ENCODE measurements at places on chromosomes 13 and 19. TPM values are rescaled to one million over a fixed set of nuclear protein-coding genes. Genes with fewer than 3 reads are reported as not detected.

NPAS1 gene
- not detected for total RNA-seq

GRCh38 chr19:12611361-12611699 is 610 bp downstream of the ZNF791 start:
- H3K36me3 ChIP-seq = peaks cover 55% of the 10 kb centered on the region
- ATAC-seq = peak; percentile 81
- H3K4me1 ChIP-seq = peaks cover 62% of the 10 kb centered on the region
- peak overlapping the region; percentile 96 for H3K27ac ChIP-seq

DNA sequence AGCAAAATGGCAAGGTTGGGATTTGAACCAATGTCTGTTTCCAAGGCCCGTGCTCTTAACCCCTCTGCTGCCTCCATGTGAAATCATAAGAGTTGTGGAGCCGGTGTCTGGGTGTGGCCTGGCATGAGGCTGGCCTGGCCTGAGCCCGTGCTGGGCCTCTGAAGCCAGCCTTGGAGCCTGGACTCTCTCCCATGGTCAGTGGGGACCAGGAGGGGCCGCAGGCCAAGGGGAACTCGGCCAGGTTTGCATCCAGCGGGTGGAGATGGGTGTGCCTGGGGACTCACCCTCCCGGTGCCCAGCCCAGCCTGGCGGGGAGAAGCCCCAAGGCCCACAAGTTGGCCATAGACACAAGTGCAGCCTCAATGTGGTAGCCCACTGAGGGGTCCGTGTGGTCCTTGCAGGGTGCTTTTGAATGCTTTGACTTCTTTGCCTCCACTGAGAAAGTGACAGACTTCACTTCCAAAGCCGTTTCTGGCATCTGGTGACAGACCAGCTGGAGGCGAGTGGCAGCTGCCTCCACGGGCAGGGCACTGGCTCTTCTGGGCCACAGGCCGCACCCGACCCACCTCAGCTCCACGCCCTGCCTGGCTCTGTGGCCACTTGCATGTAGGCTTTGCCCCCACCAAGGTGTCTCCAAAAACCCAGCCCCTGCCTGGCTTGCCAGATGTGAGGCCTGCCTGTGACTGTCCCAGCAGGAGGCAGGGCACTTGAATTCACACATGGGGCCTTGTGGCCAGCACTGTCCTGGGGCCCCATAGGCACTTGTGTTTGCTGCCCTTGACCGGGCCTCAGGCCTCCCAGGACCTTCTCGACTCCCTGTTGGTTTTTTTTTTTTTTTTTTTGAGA is 26.2 kb upstream of the NCCRP1 start:
- no peaks in the 10 kb centered on the region for H3K27me3 ChIP-seq
- H3K36me3 ChIP-seq = no peaks in the 10 kb centered on the region
- peaks cover 12% of the 10 kb centered on the region for H3K4me1 ChIP-seq
- ATAC-seq = no peak
- no peak overlapping the region for H3K4me3 ChIP-seq

GRCh38 chr13:77786695-77787287 is 89.3 kb downstream of the SLAIN1 start:
- H3K4me3 ChIP-seq = no peak overlapping the region
- no peaks in the 10 kb centered on the region for H3K27me3 ChIP-seq
- H3K36me3 ChIP-seq = no peaks in the 10 kb centered on the region

- H3K4me1 ChIP-seq = no peaks in the 10 kb centered on the region
- H3K4me3 ChIP-seq = no peak overlapping the region
- H3K27me3 ChIP-seq = peaks cover 24% of the 10 kb centered on the region
- no peak overlapping the region for H3K27ac ChIP-seq
Observed at GRCh38 chr19:30634131-30634830, 262.1 kb downstream of the ZNF536 start.

DCUN1D2 gene
- total RNA-seq = 14.7 TPM

TMEM272 gene
- not detected for total RNA-seq

DNA sequence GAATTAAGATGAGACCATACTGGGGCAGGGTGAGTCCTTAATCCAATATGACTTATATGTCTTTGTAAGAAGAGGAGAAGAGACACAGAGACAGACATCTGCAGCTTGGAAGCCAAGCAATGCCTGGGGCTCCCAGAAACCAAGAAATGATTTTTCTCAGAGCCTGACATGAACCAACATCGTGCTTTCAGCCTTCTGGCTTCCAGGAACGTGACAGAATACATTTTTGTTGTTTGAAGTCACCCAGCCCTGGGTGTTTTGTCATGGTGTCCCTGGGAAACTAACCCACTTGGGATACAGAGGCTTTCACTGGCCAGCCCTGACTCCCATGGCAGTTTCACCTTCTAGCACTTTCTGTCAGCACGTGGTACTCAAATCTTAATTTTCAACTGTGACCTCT is 95.3 kb upstream of the SLC10A2 start:
- H3K36me3 ChIP-seq = no peaks in the 10 kb centered on the region
- no peaks in the 10 kb centered on the region for H3K4me1 ChIP-seq
- no peak for ATAC-seq
- no peak overlapping the region for H3K27ac ChIP-seq
- H3K4me3 ChIP-seq = no peak overlapping the region

PCDH20 gene
- 26.9 TPM for total RNA-seq

SIGLEC5 gene
- total RNA-seq = 0.67 TPM

DNA sequence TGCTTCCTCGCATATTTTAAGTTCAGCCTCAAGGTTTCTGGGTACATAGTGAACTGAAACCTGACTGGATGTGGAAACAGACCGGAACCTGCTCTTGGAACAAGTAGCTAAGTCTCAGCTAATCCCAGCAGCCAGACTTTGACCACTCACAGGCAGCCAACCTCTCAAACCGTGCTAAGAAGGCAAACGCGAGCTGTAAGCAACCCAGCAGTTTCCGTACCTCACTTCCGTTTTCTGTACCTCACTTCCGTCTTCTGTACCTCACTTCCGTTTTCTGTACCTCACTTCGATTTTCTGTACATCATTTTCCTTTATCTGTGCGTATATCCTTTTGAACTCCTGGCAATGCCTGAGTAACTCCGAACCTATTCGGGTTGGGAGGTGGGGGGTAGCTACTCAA is 96.8 kb downstream of the SUCLA2 start:
- no peak for ATAC-seq
- H3K4me1 ChIP-seq = no peaks in the 10 kb centered on the region
- H3K27ac ChIP-seq = no peak overlapping the region
- no peak overlapping the region for H3K4me3 ChIP-seq
- H3K27me3 ChIP-seq = no peaks in the 10 kb centered on the region
- no peaks in the 10 kb centered on the region for H3K36me3 ChIP-seq

DNA sequence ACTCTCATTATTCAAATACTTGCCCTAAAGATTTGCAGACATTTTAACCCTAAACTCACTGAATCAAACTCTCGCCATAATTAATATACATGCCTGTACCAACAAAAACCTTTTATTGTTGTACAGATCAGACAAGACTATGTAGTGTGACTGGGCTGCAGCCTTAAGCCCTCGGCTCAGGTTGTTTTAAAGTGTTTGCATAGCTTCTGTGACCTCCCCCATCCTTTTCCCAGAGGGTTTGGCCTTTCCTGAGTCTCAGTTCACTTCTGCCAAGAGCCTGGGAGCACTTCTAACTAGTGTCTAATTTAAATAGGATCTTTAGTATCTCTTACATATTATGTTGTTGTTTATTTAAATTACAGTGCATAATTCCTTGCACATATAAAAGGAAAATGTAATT is 158.2 kb downstream of the HS6ST3 start:
- H3K4me3 ChIP-seq = no peak overlapping the region
- no peaks in the 10 kb centered on the region for H3K4me1 ChIP-seq
- no peak overlapping the region for H3K27ac ChIP-seq
- H3K36me3 ChIP-seq = no peaks in the 10 kb centered on the region
- ATAC-seq = no peak

MEDAG gene
- total RNA-seq = 38.2 TPM

- H3K36me3 ChIP-seq = no peaks in the 10 kb centered on the region
- ATAC-seq = peak; percentile 44
- no peak overlapping the region for H3K27ac ChIP-seq
- H3K4me1 ChIP-seq = no peaks in the 10 kb centered on the region
- H3K27me3 ChIP-seq = peaks cover 14% of the 10 kb centered on the region
Observed at GRCh38 chr19:29413435-29413834, 112.4 kb upstream of the VSTM2B start.

DNA sequence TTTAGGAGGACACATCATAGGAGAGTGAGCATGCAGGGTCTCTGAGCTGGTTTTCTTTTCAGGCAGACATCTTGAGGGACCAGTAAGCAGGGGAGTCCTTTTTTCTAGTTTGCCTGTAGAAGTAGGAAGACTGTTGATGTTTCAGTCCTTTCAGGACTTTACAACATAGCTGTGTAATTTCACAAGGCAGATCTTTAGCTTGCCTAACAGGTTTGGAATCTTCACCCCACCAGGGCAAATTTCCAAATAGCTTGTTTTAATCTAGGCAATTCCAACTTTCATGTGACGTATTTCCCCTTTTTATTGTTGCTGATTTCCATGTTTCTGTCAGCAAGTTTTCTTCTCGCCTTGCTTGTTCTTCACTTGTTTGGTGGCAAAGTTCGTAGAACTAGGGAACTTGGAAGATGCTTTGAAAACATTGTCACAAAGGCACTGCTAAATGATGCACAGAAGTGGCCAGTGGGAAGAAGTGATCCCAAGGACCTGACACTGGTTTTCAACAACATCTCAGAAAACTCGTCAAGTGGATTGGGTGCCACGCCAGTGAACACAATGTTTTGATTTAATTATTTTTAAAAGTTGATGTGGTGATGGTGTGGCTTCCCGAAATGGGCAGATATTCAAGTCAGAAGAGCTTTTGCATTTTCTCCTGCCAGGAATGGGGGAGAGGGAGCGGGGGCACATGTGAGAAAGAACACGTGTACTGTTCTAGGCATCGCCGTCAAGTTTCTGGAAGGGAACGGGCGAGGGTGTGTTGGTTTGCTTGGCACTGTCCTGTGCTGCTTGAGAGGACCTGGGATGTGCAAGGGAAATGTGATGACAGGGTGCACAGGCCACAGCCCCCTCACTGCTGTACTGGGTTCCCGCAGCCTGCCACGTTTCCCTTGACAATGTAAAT is 418.6 kb downstream of the OXGR1 start:
- no peak overlapping the region for H3K27ac ChIP-seq
- H3K36me3 ChIP-seq = no peaks in the 10 kb centered on the region
- no peak overlapping the region for H3K4me3 ChIP-seq
- H3K27me3 ChIP-seq = no peaks in the 10 kb centered on the region
- ATAC-seq = no peak

HSH2D gene
- total RNA-seq = 0.87 TPM

- H3K4me1 ChIP-seq = peaks cover 19% of the 10 kb centered on the region
- no peak for ATAC-seq
- no peaks in the 10 kb centered on the region for H3K36me3 ChIP-seq
- peak overlapping the region; percentile 61 for H3K4me3 ChIP-seq
Observed at GRCh38 chr19:33177417-33177979, 16.6 kb upstream of the LRP3 start.

DNA sequence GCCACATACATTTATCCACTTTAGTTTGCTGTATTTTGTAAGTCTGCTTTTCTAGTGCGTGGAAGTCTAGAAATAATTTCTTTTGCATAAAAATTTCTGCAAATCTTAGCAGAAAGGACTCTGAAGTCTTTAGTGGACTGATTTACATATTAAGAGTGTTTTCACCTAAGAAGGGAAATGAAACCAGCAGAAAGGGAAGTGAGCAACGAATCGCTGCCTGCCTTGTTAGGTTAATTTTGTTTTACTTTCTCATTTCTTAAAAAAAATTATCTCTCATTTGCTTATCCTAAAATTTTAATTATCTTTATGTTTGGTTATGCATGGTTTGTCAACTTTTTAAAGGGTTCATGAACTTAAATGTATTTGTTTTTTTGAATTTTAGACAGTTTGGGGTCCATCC is 767 bp upstream of the GPR18 start:
- no peak overlapping the region for H3K4me3 ChIP-seq
- no peak overlapping the region for H3K27ac ChIP-seq
- ATAC-seq = no peak
- no peaks in the 10 kb centered on the region for H3K27me3 ChIP-seq
- H3K36me3 ChIP-seq = no peaks in the 10 kb centered on the region
- no peaks in the 10 kb centered on the region for H3K4me1 ChIP-seq

CCNA1 gene
- total RNA-seq = not detected

GRCh38 chr19:12574036-12574435 is 22.8 kb upstream of the ZNF564 start:
- no peak for ATAC-seq
- H3K4me3 ChIP-seq = no peak overlapping the region
- no peaks in the 10 kb centered on the region for H3K36me3 ChIP-seq
- H3K27me3 ChIP-seq = no peaks in the 10 kb centered on the region
- no peaks in the 10 kb centered on the region for H3K4me1 ChIP-seq

- peak overlapping the region; percentile 83 for H3K27ac ChIP-seq
- peak; percentile 98 for ATAC-seq
- H3K36me3 ChIP-seq = peaks cover 9% of the 10 kb centered on the region
- H3K4me3 ChIP-seq = peak overlapping the region; percentile 66
- H3K4me1 ChIP-seq = peaks cover 24% of the 10 kb centered on the region
- no peaks in the 10 kb centered on the region for H3K27me3 ChIP-seq
Observed at GRCh38 chr19:52601025-52601973, 31.2 kb downstream of the ZNF701 start.

DNA sequence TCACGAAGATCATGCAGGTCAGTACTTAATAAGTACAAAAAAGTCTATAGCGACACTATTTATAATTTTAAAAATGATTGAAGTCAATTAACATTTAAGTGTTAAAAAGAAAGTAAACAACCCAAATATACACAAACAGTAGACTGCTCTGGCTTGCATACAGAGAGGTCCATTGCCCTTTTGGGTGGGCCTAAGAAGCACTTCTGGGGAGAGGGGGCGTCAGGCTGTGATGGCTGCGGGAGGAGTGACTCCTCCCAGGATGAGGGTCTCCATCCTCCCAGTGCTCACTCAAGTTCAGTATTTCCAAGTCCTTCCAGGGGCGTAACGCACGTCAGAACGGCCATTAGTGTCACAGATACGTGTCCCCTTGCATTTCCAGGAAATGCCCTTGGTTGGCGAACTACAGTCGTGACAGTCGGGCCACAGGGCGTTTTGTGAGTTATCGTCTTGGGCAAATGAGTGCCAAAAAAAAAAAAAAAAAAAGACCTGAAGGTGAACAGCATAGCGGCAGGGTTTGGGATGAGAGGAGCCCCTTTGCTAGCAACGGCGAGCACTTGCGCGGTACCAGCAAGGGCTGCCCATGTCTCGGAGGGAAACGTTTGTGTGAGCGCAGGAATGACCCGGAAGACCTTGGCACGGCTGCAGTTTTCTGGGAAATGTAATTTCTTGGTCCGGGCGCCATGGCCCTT is at the start of gene SCGB2B2:
Gene SCGB2B2, minus strand, starts transcription at position 463 of the 689 bp plus-strand sequence. CDS start 82,596 bp downstream, outside the sequence.
- H3K27me3 ChIP-seq = no peaks in the 10 kb centered on the region
- H3K36me3 ChIP-seq = peaks cover 32% of the 10 kb centered on the region
- peak; percentile 68 for ATAC-seq
- H3K27ac ChIP-seq = peak within 1 kb of the TSS; percentile 91
- no peaks in the 10 kb centered on the region for H3K4me1 ChIP-seq

SBK3 gene
- total RNA-seq = not detected

DNA sequence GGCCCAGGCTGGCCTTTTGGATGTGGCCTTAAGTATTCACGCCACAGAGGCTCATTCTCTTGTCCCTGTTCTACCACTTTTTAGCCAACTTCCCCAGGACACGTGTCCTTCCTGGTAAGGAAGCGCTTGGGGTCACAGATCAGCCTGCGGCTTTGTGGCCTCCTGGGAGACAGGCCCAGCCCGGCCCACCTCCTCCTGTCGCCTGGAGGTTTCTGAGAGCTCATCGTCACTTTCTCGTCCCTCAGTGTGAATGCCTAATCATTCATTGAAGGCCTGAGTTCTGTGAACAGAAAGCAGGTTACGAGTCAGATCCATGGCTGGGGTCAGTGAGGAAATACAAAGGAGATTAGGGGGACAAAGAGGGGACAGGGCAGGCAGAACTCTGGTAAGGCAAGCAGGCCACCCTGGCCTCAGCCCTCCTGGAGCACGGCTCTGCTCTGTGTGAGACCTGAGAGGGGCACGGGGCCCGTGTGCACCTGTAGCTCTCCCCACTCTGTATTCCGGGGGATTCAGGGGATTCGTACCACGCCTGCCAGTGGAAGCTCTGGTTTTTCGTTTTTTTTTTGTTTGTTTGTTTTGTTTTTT is 38.6 kb upstream of the TSHZ3 start:
- peaks cover 2% of the 10 kb centered on the region for H3K27me3 ChIP-seq
- no peaks in the 10 kb centered on the region for H3K4me1 ChIP-seq
- no peak for ATAC-seq
- no peaks in the 10 kb centered on the region for H3K36me3 ChIP-seq
- H3K4me3 ChIP-seq = no peak overlapping the region

Data from gastroesophageal sphincter (tissue), 4 donors.